Vagina (tissue), 2 donors: ENCODE measurements at places on chromosomes 1 and 21. TPM values are rescaled to one million over a fixed set of nuclear protein-coding genes. Genes with fewer than 3 reads are reported as not detected.
A peak's percentile ranks its signal among the peaks of the same experiment; 100 is the strongest.

- no peak for DNase-seq
Measured at GRCh38 chr1:2610036-2610959, 22.5 kb downstream of the MMEL1 start.

GRCh38 chr1:171998711-171999110 lies 157.4 kb downstream of the DNM3 start:
- no peak for DNase-seq

GRCh38 chr1:162072740-162073139 lies 3.2 kb downstream of the NOS1AP start:
- DNase-seq: no peak

S100A7A gene
- not detected for total RNA-seq

GRCh38 chr1:199956005-199956404 lies 71.5 kb upstream of the NR5A2 start:
- DNase-seq: no peak

RSRP1 gene
- total RNA-seq: 163 TPM

ZP4 gene
- total RNA-seq: not detected

DNA sequence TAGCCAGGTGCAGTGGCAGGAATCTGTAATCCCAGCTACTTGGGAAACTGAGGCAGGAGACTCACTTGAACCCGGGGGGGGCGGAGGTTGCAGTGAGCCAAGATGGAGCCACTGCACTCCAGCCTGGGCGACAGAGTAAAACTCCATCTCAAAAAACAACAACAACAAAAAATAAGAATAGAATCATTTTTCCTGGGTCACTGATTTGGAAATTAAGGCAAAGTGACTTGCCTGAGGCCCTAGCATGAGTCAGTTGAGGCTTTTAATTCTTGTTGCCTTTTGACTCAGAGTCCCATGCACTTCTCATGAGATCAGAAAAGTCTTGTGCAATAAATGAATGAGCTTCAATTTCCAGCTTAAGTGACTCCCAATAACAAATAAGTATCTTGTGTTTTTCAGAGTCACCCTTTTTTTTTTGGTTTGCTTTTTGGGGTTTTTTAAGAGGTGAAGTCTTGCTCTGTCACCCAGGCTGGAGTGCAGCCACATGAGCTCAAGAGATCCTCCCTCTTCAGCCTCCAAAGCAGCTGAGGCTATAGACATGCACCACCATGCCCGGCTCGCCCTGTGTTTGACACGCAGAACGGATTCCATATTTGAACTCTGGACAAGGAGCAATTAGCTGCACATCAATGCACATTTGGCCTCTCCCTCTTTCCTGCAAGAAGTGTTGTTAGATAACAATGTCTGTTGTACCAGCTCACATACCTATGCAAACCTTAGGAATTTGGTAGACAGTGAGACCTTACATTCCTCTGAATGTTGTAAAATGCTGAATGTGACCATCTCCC lies 3.4 kb upstream of the PLEKHM2 start:
- no peak for DNase-seq

GRCh38 chr1:180536821-180537372 lies 21.9 kb upstream of the OVAAL start:
- no peak for DNase-seq

RHEX gene
- total RNA-seq: 1.7 TPM

DNA sequence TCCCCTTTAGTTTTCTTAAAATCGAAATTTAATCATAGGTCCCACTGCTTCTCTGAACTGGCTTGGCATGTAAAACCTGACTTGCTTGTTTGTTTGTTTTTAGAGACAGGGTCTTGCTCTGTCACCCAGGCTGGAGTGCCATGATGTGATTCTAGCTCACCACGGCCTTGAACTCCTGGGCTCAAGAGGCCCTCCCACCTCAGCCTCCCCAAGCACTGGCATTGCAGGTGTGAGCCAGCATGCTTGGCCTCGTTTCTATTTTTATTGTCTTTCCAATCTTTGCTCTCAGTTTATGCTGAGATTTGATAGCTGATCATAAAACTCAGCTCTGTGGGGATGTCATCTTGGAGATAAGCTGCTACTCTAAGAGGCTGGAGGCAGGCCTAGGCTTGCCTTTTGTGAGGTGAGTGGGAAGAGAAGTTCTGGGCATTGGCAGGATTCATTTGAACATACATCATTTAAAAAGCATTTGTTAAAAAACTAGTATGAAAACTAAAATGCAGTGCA lies 51.5 kb upstream of the GCLM start:
- no peak for DNase-seq

- no peak for DNase-seq
Measured at GRCh38 chr1:220922951-220923350, 43.7 kb downstream of the HLX start.

GRCh38 chr1:56532350-56532683 lies 47.0 kb downstream of the PLPP3 start:
- DNase-seq: no peak

- no peak for DNase-seq
Measured at GRCh38 chr1:164596172-164596571, 37.2 kb downstream of the PBX1 start.

GRCh38 chr1:219689774-219690173 lies 76.9 kb upstream of the ZC3H11B start:
- DNase-seq: no peak

- DNase-seq: no peak
Measured at GRCh38 chr1:41702771-41703170, 216.0 kb downstream of the HIVEP3 start.

GRCh38 chr1:201626629-201627275 lies 87.8 kb downstream of the NAV1 start:
- DNase-seq: no peak

- DNase-seq: no peak
Measured at GRCh38 chr1:183234660-183235476, 48.8 kb downstream of the LAMC2 start.

- DNase-seq: peak; percentile 16
Measured at GRCh38 chr1:243493156-243494129, 237.6 kb downstream of the SDCCAG8 start.

DNA sequence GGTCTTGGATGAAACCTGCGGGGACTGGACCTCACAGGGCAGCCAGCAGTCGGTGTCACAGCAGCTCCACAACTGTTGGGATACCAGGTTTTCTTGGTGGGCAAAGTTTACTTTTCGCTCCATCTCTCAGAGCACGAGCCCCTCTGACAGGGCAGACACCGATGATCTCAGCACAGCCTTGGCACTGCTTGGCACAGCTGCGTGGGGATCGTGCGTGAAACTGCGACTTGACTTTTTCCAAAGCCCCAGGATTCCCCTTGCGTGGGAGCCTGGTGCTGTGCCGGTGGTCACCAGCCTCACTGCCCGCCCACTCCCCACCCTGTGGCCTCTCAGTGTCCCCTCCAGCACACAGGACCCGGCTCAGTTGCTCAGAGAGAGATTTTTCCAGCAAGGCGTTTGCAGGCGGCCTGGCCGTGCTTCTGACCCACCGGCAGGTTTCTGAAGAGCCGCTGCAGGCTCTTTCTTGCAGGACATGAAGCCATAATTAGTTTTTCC lies 57.3 kb downstream of the SIK1 start:
- no peak for DNase-seq

GRCh38 chr1:63831409-63831808 lies 57.6 kb downstream of the ROR1 start:
- no peak for DNase-seq

GRCh38 chr1:69492286-69492685 lies 75.4 kb upstream of the LRRC7 start:
- no peak for DNase-seq

NRDC gene
- total RNA-seq: 94.3 TPM
